ENCODE measurements at places on chromosomes 12 and 14. TPM values are rescaled to one million over a fixed set of nuclear protein-coding genes. Genes with fewer than 3 reads are reported as not detected.

DNA sequence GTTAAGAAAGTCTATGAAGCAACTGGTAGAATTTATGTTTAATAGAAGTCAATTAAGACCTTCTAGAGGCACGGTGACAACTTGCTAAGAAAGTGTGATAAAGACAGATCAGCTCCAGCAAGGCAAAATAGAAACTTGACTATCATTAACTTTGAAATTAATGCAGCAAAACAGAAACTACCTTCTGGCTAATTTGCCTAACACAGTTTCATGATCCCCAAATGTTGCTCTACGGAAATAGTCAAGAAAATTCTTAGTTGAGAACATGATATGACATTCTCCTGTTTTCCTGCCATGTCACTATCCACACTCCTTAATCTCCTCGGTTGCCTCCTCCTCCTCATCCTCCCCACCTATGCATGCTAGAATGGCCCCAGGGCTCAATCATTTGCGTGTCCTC is 4.2 kb downstream of the DENND5B start:
- no peak for DNase-seq

KCNMB4 gene
- 2.8 TPM for total RNA-seq

ASIC1 gene
- total RNA-seq: 1.4 TPM

GRCh38 chr14:64363265-64363846 is 24.8 kb upstream of the MTHFD1 start:
- DNase-seq: no peak

GRCh38 chr14:64806862-64807495 is 72.7 kb downstream of the SPTB start:
- DNase-seq: no peak

GDF11 gene
- 8.1 TPM for total RNA-seq

DNA sequence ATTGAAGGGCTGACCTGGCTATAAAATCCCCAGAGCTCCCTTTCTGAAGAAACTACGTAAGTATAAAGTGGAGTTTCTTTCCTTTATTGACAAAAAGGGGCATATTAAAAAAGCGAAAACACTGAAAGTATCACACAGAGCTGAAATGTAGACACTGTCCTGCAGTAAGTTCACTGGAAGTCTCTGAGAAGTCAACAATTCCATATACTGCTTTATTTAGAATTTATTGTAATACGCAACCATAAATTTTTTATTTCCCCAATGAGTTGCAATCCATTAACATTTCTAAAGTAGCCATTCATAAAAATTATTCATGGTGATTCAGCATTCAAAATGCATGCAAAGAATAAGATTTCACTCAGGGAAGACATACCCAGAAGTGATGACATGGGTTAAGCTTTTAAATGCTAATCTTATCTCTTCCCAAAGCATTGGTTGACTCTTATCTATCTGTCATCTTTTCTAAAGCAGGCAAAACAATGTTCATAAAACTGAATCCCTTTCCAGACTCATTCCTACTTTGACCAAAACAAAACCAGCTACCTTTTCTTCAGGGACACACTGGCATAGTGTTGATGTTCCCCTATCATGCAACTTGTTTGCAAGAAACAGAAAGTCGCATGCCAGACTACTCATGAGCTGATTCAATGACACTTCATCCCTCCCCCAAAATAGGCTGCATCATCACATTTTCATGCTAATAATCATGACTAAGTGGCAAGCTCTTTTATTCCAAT is 17.3 kb downstream of the KITLG start:
- no peak for DNase-seq

DNA sequence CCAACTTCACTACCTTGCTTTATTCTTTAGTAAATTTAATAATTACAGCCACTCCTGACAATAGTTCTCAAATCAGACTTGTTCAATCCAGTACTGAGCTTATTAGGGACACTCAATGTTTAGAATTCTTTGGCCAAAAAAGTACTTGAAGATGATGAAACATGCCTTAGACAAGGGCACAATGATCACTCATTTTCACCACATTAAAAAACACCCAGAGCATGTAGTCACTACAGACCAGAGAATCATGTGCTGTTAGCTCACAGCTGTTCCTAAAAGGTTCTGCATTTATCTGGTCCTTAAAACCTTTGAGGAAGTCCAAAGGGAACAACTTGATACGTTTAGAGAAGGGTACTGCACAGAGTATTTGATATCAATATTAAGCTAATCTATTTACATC is 98.7 kb downstream of the INSM2 start:
- no peak for DNase-seq

ACOT6 gene
- total RNA-seq: not detected

SIX1 gene
- not detected for total RNA-seq

DNA sequence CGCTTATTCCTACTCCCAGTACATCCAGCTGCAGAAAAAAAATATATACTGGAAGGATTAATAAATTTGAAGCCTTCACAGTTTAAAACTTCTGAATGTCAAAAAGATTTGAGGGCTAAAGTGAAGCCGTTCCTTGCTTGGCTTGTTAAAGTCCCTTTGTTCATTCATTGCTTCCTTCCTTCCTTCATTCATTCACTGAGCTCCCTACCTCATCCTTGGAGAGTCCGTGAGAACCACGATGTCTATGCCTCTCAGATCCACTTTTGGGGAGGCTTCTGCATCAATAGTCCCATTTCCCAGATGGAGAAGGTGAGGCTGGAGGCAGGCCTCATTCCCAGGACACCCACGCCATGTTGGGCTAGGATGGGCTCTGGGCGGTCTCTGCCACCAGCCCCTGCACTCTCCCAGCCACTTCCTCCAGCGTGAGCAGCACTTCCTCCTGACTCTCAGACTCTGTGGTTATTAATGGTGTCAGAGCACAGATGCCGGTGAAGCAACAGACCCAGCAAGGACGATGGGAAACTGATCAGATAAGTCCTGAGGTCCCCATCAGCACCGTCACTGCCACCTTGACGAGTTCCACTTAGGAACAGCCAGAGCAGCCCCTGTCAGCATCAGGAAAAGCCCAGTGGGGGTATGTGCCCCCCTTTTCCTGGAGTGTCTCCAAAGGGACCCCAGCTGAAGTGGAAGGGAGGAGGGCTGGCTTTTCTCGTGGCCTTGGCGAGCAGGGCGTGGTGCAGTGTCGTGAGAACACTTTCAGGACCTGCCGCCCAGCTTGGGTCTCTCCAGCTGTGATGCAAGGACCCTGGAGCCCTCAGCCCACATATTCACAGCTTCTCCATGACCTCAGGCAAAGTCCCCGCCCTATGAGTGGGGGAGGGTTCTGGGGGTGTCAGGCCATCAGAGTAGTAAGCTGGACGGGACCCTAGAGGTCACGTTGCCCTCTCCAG is 21.2 kb downstream of the ASB2 start:
- DNase-seq: no peak

- no peak for DNase-seq
Measured at GRCh38 chr14:20179218-20179617, 11.5 kb upstream of the OR11G2 start.

- DNase-seq: no peak
Measured at GRCh38 chr12:82565966-82566365, 120.7 kb upstream of the TMTC2 start.

CCDC198 gene
- not detected for total RNA-seq

DNA sequence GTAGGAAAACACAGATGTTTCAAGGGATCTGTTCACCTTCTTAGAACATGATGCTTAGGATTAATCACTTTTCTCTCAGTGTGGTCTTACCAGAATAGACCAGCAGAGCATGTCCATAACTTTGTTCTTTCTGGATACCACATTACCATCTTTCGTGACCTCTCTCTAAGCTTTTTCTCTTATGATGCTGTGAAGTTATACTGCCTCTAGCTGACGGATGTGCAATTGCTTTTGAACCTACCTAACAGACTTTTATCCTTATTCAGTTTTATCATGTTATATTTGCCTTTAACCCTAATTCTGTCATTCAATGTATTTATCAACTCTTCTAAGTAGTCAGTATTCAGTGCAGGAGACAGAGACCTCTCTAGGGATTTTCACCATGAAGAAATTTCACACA is 246.7 kb downstream of the DACT1 start:
- no peak for DNase-seq

DNA sequence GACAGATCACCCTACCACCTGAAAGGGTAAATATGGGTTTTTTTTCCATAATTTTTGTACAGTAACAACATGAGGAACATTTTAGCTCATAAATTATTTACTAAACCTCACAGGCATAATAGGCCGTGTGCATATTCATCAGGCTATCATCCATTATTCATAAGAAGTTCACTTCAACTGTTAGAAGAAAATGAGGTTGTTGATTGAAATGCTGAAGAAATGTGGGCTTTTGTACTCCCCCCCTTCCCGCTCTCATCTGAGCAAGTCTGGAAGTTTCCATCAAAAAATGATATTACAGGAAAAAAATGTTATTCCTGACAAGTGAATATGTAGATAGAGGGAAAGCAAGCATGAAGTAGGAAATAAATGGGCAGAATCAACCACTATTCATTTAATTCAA is 7.9 kb upstream of the POU6F1 start:
- DNase-seq: no peak

DNA sequence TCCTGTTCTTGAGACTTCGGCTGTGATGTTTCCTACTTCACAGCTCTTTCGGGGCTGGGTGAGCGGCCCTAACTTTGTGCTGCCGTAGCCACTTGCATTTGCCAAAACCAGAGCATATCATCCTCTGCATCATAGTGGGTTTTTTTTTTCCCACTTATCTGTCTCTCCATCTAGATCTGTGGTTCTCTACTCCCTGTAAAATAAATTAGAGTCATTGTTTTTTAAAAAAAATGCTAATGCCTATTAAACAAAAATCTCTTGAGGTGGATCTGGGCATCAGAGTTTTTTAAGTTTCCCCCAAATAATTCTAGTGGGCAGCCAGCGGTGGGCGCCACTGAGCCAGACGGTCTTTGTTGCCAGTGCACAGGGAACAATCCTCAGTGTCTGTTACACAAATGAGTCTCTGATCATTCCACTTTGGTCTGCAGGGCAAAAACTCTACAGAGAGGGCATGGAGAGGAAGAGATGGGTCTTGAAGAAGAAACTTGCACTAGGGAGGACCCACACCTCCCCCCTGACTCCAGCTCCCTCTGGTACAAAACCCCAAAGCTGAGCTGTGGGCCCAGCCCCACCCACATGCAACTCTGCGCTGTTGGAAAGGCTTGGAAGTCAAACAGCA is 62.4 kb upstream of the BCL2L14 start:
- DNase-seq: no peak

RBP5 gene
- total RNA-seq: not detected

ADAM21 gene
- 0.41 TPM for total RNA-seq

TAS2R30 gene
- total RNA-seq: 0.44 TPM

WDHD1 gene
- total RNA-seq: 0.94 TPM

- no peak for DNase-seq
Measured at GRCh38 chr12:3177778-3178425, 100.7 kb downstream of the TSPAN9 start.

GRCh38 chr12:48601013-48601756 is 31.3 kb upstream of the LALBA start:
- no peak for DNase-seq

GRCh38 chr12:106348411-106348810 is 9.1 kb upstream of the POLR3B start:
- no peak for DNase-seq

PRKD1 gene
- 4.3 TPM for total RNA-seq

DNA sequence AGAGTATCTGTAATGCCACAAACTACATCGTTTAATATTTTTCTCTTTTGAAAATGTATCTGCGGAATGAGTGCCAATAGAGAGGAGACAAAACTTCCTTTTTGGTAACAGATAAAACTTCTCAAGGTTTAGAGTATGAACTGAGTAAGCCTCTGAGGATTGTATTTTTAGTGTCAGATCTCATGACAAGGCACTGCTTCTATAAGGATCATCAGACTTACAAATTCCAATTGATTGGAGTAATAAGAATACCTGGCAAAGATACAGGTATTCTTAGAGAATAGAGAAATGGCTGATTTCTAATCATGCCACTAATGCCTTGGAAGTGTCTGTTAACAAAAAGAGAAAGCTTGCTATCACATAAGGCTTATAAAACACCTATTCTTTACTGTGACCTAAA is 45.3 kb downstream of the SLC35F4 start:
- DNase-seq: no peak

GRCh38 chr12:97038834-97039233 is 131.8 kb downstream of the NEDD1 start:
- no peak for DNase-seq

- no peak for DNase-seq
Measured at GRCh38 chr14:68822132-68822651, 29.3 kb upstream of the ZFP36L1 start.
